Activated CD8-positive, alpha-beta memory T cell treated with anti-CD3 and anti-CD28 coated beads, Interleukin-2, amount 10 ng/mL, durations not matched to agents 7 days and 5 days (primary cell): ENCODE measurements at places on chromosomes 12 and 14. TPM values are rescaled to one million over a fixed set of nuclear protein-coding genes. Genes with fewer than 3 reads are reported as not detected.

FRS2 gene
- 11.5 TPM for total RNA-seq

REP15 gene
- not detected for total RNA-seq

ACACB gene
- 10.4 TPM for total RNA-seq

- no peaks in the 10 kb centered on the region for H3K27me3 ChIP-seq
- H3K36me3 ChIP-seq = no peaks in the 10 kb centered on the region
- H3K27ac ChIP-seq = no peak overlapping the region
- no peak for DNase-seq
- no peaks in the 10 kb centered on the region for H3K4me1 ChIP-seq
- no peak overlapping the region for H3K4me3 ChIP-seq
These were observed 266.4 kb downstream of the NAV3 start for GRCh38 chr12:78096909-78097597.

GRCh38 chr14:78605897-78606500 lies 435.8 kb downstream of the NRXN3 start:
- H3K27me3 ChIP-seq = peaks cover 5% of the 10 kb centered on the region
- DNase-seq = no peak
- H3K4me1 ChIP-seq = no peaks in the 10 kb centered on the region
- H3K36me3 ChIP-seq = no peaks in the 10 kb centered on the region
- no peak overlapping the region for H3K4me3 ChIP-seq
